GOT3 (cell line): ENCODE measurements at places on chromosomes 16 and 17.
A peak's percentile ranks its signal among the peaks of the same experiment; 100 is the strongest.

DNA sequence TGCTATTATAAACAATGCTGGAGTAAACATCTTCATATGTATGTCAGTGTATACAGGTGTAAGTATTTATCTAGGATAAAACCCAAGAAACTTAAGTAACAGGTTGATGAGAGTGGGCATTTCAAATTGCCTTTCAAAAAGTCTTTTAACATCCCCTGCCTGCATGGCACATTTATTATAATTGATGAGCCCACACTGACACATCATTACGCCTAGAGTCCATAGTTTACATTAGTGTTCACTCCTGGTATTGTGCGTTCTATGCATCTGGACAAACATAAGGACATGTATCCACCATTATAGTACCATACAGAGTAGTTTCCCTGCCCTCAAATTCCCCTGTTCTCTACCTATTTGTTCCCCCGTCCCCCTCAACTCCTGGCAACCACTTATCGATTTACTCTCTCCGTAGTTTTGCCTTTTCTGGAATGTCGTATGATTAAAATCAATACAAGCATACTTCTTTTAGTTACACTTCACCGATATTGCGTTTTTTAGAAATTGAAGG is 53.7 kb downstream of the NACA2 start:
- DNase-seq: no peak

- no peak for DNase-seq
Measured at GRCh38 chr17:57512258-57512657, 232.8 kb downstream of the CCDC182 start.

DNA sequence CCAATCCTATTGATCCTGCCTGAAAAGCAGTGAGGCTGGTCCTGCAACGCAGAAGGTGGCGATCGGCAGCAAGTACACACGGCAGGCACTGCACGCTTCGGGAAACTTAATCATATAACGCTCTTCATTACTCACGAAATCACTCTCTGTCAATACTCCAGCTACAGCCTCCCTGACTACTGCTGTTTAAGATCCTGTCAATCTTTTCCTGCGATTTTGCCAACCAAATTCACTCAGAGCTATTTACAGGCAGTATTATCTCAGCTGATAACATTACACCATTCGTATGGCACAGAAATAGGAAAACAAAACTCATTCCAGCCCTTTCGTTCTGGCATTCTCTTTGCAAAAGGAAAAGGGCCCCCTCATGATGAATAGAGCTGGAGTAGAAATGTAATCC is 262.4 kb upstream of the CDH8 start:
- DNase-seq: no peak

DNA sequence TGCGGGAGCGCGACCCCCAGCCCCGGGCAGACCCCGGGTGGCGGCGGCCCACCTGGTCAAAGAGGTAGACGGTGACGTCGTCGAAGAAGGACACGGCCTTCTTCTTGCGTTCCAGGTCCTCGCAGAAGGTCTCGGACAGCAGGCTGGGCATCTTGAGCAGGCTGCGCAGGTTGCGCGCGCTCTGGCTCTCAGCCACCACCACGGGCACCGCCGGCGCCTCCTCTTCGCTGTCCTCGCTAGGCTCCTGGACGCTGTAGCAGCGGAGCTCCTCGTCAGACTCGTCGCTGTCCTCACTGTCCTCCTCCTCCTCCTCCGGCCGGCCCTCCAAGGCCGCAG is 45.2 kb upstream of the PVALEF start:
- DNase-seq: no peak

- no peak for DNase-seq
Measured at GRCh38 chr16:8733849-8734540, 59.6 kb downstream of the ABAT start.

- DNase-seq: no peak
Measured at GRCh38 chr16:57252148-57252721, 7.2 kb downstream of the ARL2BP start.

DNA sequence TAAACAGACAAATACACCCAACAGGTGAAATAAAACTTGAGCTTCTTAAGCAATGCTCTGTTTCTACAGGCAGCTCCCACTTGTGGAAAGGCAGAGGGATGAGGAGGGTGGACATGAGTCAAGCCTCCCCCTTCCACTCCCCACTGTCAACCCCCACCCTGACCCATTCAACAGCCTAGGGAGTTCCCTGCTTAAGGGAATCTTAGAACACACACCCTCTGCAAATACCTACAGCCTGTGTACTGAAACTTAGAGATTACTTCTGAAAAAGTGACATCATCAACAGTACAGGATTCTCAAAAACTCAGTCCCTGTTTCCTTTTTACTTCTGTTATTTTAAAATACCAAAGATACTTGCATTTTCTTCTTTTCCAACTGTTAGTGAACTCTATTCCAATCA is 345.4 kb downstream of the SOX9 start:
- DNase-seq: no peak

- no peak for DNase-seq
Measured at GRCh38 chr17:28115046-28115445, 72.6 kb downstream of the NLK start.

DNA sequence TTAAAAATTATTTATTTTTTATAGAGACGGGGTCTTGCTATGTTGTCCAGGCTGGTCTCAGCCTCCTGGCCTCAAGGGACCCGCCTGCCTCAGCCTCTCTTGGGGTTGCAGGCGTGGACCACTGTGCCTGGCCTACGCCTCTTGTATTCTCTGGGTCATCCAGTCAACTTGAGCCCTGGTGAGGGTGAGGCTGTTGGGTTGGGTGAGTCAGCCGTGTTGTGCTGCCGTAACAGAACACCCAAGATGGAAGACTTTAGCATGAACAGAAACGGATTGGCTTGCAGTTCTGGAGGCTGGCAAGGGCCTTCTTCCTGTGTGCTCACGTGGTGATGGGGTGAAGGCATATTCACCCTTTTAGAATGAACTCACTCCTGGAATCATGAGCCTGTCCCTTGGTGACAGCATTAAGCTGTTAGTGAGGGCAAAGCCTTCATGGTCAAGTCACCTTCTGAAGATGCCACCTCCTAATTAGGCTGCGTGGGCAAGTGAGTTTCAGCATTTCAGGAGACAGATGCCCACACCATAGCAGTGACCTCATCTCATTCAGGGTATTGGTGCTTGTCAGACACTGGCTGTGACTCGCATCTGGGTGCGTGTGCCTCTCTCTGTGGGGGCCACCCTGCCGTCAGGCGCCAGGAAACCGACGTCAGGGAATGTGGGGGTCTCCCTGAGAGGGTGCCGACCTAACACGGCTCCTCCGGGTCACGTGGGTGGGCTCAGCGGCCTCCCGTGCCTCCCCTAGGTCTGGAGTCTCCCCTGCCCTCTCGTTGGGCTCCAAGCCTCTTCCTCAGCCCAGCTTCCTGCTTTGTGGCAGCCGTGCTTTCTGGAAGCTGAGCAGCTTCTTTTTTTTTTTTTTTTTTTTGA is 49.8 kb downstream of the WDR45B start:
- DNase-seq: no peak

DNA sequence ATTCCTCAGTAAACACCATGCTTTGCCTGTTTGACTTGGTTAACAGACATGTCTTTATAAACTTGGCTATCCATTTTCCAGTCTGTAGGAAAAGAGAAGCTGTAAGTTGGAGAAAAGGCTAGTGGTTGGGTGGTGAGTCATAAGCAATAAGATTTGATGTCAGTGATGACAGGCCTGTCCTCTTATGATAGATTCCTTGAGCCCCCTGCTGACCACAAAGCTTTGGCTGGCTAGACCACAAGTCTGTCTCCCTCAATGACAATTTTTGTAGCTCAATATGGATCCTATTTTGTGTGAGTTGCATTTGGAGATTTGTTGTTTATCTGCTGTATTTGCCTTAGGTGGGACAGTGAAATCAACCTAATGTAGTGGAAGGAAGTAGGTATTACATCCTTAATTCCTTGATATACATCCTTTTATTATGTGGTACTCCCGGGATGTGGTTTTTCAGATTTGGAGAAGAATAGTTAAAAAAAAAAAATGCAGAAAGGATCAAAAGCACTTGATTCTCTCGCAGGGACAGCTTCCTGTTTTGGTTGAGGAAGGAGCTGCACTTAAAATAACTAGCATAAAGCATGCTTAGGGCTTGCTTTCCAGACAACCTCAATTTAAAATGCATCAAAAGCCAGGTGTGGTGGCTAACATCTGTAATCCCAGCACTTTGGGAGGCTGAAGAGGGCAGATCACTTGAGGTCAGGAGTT is 67.4 kb downstream of the SIAH1 start:
- no peak for DNase-seq

DNA sequence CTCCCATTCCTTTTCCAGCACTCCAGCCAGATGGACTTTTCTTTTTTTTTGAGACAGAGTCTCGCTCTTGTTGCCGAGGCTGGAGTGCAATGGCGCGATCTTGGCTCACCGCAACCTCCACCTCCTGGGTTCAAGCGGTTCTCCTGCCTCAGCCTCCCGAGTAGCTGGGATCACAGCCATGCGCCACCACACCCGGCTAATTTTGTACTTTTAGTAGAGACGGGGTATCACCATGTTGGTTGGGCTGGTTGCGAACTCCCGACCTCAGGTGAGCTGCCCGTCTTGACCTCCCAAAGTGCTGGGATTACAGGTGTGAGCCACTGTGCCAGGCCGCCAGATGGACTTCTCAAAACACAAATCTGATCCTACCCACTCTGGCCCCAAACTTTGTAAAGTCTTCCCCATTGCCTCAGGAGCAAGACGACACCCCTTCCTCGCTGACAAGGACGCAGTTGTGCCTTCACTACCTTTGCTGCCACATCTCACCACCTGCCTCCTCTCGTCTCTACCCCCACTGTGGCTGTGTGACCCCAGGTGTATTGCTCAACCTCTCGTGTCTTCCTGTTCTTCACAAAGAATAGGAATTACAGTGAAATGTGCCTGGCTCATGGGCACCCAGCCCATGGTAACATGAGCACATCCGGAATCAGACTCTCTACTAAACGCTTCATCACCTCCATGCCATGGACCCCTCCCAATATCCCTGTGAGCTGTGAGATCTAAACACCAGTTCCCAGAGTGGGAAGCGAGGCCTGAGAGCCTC is 3.7 kb upstream of the BANP start:
- DNase-seq: no peak

DNA sequence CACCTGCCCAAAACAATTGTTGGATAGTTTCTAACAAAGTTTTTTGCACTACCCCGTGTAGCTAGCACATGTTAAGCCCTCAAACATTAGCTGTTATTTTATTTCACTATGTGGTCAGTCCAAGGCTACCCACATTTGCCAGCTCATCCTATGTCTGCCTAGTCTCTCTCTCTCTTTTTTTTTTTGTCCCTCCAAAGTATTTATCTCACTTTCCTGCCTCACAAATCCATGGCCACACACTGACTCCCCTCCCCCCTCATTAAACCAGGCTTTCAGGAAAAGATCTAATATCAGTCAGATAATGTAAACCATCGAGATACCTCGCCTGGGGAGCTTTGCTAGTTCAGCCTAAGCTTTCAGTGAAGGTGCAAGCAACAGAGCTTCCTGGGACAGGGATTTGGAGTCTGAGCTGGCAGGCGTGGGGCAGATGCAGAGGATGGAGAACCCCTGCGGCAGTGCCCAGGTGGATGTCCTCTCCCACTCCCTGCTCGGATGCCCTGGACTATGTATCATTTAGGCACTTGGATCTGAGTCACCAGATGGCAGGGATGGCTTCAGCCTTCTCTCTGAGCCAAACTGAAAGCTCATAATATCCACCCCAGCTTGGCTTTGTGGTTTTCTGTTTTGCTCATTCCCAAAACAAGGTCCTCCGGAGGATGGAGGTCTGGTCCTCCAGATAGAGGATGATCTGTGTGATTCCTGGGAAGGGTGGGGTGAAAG is 73.7 kb upstream of the FOXF1 start:
- no peak for DNase-seq

DNA sequence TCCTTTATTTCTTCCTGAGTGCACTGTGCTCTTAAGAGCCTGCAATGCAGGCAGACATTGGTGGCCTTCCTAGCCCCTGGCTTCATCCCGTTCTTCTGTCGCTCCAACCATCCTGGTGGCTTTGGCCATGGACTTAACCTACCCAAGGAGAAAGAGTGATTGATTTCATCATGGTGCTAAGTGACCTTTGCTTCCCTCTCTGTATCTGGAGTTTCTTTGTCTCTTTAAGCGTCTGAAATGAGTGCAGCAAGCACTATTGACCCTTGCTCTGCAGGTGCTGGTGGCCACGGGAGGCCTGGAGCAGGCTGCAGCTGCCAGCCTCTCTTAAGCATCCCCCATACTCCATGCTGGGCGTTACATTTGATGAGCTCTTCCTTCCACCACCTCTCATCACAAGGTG is 60.5 kb downstream of the RAP1GAP2 start:
- no peak for DNase-seq

GRCh38 chr17:61179380-61179806 is 220.2 kb upstream of the TBX2 start:
- DNase-seq: no peak

- no peak for DNase-seq
Measured at GRCh38 chr16:54447576-54448440, 161.2 kb upstream of the IRX3 start.

GRCh38 chr17:76540381-76541300 is 797 bp downstream of the PRCD start:
- DNase-seq: peak; percentile 60

DNA sequence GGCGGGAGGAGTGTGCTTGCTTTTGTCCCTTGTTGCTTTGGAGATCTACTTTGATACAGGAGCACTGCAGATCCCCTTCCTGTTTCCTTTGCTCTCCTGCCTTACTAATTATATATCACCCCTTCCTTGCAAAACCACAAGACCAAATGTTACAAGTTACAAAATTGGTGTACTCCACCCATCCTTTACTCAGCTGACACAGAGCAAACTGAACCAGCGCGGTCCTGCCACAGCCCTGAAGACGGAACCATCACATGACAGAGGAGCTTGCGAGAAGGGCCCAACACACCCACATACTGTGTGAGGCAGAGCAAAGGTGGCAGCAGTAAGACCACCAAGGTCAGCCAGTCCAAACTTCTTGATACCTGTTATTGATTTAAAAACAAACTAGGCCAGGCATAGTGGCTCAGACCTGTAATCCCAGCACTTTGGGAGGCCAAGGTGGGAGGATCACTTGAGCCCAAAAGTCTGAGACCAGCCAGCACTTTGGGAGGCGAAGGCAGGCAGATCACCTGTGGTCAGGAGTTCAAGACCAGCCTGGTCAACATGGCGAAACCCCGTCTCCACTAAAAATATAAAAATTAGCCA is 33.2 kb downstream of the CYTH1 start:
- no peak for DNase-seq

- DNase-seq: no peak
Measured at GRCh38 chr17:72726936-72727335, 365.6 kb downstream of the SLC39A11 start.

DNA sequence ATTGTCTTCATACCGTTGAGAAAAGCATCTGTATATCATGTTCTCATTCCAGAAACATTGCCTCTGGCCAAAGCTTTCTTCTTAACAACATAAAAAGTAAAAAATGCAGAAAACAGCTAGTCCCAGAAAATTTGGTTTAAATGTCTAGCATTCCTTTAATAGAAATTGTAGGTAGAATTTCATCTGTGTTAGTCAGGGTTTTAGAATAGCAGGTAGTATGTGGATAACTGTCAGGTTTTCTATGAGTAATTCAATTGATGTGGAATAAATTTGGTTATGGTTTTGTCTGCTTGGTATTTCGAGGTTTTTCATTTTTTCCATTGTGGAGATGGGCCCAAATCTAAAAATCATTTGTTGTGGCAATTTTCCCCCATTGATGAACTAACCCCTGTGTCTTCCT is 616.7 kb downstream of the KCNJ2 start:
- no peak for DNase-seq

- no peak for DNase-seq
Measured at GRCh38 chr16:50932348-50932935, 190.6 kb downstream of the CYLD start.
